ENCODE measurements at places on chromosomes 11 and 22.

- no peak for DNase-seq
Measured at GRCh38 chr22:45499746-45500145, 2.9 kb upstream of the FBLN1 start.

DNA sequence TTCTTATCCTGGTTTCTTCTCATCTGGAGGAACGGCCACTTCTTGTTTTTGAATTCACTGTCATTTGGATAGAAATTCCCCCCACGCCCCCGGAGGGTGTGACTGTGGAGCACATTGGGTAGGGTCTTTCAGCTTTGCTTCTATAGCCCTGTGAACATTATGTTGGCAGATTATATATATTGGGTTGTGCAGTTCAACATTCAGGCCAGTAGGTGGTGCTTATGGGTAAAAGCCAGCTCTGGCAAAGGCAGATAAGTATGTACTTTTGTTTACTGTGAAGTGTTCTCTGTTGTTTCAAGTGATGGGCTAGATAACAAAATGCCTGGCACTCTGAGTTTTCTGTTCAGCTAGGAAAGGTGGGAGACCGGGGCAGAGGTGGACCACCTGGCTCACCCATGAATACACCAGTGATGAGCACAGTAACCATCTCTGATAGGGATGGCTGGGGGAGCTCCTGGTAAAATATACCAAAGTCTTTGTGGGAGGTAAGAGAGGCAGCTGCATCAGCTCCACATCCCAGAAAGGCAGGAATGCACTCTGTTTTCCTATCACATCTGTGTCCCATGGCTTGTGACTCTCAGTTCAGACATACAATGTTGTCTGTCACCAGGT lies 1348.2 kb upstream of the RAG2 start:
- peak; percentile 58 for DNase-seq

DNA sequence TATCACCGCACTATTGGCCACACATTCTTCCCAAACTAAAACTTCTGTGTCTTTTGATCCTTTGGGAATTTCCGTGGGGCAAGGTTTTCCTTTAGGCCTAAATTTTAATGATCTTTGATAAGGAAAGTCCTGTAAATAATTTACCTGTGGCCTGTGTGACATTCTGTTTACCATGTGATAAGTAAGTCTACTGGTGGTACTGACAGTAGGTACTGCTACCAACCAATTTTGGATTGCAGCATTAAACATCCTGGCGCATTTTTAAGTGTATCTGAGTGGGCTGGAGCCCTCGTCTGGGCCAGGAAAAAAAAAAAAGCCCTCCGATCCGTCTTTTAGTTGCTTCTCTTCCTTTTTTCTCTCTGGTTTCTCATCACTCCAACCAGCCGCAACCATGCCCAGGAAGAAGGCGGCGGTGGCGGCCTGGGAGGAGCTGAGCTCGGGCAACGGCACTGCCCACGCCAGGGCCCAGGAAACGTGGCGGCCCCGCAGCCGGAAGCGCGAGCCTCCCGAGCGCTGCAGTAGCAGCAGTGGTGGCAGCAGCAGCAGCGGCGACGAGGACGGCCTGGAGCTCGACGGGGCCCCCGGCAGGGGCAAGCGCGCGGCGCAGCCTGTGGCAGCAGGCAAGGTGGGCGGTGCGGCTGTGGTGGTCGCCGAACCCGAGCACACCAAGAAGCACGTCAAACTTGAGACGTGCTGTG lies 33.6 kb downstream of the ASRGL1 start:
- DNase-seq, result peak; percentile 73

DNA sequence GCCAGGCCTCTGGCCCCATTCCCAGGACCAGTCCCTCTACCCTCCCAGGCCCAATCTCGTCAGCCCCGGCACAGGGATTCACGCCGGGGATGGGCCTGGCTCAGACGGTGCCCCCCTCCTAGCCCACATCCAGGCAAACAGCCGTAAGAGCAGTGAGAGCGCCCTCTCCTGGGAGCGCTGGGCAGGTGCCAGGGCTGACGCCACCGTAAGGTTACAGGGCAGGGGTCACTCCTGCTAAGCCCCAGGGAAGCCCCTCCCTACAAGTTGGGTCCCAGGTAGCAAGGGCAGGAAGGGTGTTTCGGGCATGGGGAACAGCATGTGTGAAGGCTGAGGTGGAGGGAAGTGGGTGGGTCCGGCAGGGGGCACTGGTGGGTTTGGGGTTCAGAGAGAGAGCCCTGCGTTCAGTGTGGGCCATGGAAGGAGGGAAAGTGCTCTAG lies 19.2 kb upstream of the PPARA start:
- no peak for DNase-seq

DNA sequence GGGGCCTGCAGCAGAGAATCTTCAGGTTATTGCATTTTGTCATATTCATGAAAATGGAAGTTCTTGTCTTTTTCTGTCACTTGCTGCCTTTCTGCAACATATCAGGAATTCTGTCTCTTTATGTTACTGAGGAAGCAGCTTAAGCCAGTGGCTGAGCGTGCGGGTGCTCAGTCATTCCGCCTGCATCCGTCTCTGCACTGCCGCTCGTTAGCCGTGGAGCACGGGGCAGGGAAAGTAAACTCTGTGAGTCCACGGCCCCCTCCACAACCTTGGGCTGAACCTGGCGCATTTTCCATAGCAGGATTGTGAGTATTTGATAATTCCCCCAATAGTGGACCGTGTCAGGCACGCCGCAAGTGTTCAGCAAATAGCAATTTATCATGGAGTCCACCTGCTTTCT lies 1007.7 kb downstream of the BRD1 start:
- no peak for DNase-seq

DNA sequence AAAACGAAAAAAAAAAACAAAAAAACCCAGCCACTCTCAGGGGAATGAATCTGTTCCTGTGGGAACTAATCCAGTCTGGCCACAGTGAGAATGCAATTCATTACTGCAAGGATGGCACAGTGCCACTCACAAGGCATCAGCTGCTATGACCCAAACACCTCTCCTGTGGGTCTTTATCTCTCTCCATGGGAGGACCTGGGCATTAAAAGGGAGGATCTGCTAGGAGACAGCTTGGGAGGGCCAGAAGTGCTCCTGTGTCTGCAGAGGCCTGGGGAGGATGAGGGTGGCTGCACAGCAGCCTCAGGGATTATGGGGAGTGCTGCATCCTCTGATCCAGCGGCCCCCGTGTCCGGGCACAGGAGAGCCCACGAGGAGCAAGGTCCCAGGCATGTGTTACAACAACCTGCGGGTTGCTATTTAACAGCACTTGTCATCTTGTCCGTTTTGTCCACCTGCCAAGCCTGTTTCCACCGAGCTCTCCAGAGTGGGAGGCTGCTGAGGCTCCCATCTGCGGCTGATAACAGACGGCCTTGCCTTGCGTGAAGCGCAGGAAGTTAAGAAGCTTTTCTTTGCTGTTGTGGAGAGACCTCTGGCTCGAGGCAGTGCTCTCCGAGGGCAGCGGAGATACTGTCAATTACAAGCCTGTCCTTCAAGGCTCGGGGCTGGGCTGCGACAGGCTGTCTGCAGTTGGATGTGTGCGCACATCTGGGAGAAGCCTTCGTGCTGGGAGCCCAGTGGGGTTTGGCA lies 97.7 kb downstream of the NXPE2 start:
- DNase-seq, result no peak

DNA sequence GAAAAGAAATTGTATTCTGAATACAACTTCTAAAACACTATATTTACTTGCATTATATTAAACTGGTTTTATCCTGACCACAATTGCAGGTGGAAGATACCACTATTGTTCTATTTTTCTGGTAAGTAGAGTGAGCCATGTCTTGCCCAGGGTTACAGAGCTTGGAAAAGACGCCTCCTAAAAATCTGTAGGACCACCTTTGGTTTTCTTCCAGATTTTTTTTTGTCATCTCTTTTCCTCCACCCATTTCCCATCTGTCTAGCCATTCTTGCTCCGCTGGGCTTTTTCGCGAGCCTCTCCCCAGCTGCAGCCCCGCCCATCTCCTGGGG lies 294 bp upstream of the MTMR3 start:
- DNase-seq, result no peak

- no peak for DNase-seq
Measured at GRCh38 chr11:76685237-76685636, 14.7 kb upstream of the LRRC32 start.

GRCh38 chr11:64712430-64713015 lies 10.5 kb downstream of the NRXN2 start:
- DNase-seq, result no peak

- DNase-seq, result no peak
Measured at GRCh38 chr22:44151676-44152075, 29.0 kb upstream of the PARVG start.

DNA sequence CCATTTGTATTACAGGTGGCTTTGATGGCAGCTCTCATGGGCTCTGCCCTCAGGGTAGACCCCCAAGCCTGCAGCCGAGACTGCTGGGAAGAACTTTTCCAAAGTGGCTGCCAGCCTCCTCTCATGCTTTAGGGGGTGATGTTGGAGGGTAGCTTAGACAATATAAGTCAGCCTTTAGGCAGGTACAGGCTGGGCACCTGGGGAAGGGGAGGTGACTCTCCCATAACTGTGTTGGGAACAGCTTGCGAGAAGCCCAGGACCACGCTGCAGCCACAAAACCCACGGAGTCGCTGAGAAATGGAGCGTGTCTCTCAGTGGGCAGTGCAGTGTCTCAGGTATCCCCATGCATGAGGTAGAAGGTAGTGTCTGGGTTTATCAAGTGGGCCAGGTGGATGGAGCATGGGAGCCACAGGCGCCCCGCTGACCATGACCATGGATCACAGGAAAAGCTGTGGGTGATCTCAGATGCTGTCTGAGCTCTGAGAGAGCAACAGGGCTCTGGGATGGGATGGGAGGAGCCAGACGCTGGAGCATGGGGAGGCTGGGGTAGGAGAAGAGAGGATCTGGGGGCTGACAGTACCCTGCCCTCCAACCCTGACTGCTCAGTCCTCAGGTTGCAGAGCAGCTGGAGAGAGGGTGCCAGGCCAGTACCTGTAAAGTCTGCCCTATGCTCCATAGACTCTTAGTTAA lies 115.2 kb downstream of the FEZ1 start:
- no peak for DNase-seq

GRCh38 chr11:3894128-3894731 lies 38.8 kb downstream of the STIM1 start:
- DNase-seq, result peak; percentile 81

DNA sequence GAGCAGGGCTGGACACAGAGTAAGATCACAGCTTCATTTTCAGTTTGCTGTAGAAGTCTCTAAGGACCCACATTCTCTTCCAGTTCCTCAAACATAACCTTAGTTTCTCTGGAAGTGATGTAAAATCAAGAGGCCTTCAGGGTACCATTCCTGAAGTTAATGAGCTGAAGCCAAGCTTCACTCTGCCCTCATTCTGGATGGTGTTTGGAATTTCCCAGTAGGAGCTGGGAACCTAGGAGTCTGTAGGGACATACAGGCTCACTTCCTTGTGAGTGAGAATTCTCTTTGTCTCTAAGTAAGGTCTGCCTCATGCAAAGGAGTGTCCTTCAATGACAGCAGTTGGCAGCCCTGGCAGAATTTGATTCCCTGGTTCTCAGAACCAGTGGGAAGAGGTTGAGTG lies 142.4 kb upstream of the NARS2 start:
- DNase-seq, result no peak

DNA sequence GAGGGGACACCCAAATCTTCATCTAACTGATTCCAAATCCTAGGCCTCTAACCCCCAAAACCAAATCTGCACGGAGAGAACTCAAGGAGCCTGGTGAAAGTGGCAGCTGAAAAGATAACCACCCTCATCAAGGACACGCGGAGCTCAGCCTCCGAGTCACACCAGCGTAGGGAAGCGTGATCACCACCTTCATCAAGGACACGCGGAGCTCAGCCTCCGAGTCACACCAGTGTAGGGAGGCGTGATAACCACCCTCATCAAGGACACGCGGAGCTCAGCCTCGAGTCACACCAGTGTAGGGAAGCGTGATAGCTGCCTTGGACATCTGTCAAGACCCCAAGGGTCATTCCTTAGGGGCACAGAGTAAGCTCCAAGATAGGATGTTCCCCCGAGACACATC lies 29.3 kb upstream of the SYT8 start:
- DNase-seq, result no peak

DNA sequence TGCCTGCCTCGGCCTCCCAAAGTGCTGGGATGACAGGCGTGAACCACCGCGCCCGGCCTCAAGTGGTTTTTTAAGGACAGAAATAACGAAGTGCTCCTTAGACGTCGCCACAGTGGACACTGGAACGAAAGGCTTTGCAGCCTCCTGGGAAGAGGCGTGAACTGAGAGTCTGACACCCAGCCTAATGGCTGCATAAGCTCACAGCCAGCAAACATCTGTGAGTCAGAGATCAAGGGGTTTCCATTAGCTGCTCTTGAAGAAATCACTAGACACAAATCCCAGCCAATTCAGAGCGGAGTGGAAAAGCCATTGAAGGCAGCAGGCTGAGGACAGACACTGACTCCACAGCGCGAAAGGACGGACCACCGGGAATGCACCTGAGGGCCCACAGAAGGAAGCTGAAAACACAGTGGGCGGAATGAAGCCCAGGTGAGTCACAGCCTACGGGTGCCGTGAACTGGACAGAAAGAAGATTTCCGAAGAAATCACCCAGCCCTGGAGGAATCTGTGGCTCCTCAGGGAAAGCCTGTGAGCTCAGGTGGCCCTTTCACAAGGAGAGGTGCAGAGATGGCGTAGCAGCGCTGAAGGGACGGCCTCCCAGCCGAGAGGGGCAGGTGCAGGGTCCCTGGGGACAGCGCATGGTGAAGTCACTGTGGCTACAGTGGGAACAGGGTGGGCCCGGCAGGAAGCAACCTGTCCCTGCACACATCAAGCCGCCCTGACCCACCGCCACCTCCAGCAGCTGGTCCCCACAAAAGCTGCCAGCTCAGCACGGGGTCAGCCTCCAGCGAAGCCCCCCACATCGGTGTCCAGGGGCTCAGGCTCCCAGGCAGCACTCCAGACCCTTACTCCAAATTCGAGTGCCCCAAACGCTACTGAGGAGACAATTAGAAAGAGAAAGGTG lies 11.6 kb downstream of the LMNTD2 start:
- no peak for DNase-seq

DNA sequence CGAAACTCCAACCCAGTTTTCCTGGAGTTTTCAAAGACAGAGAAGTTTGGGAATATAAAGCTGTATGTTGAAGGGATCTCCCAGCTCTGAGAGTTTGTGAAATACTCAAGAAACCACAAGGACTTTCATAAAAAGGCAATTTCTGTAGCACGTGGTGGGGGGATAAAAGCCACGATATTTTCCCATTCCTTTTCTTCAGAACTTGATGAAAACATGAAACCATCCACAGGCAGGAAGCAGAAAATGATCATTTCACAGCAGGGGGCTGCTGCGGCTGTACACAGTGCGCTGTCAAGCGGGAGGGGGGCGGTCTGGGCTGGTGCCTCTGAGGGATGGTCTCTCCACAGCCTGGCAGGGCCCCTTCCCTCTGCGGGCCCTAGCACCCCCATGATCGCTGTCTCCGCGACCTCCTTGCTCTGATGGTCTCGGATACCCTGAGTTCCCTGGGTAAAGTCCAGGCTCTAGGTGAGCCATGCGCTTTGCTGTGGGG lies 423.2 kb downstream of the MN1 start:
- no peak for DNase-seq

- DNase-seq, result no peak
Measured at GRCh38 chr22:21713428-21714058, 22.1 kb downstream of the YPEL1 start.

- no peak for DNase-seq
Measured at GRCh38 chr11:370070-370941, 1.0 kb downstream of the B4GALNT4 start.

All from suppressor macrophage (primary cell).